ENCODE measurements at places on chromosomes 7 and 10. TPM values are rescaled to one million over a fixed set of nuclear protein-coding genes. Genes with fewer than 3 reads are reported as not detected.

C7orf57 gene
- under 0.01 TPM for total RNA-seq

LUC7L2 gene
- total RNA-seq: 31.5 TPM

C10orf90 gene
- not detected for total RNA-seq

OPN4 gene
- not detected for total RNA-seq

TMEM213 gene
- not detected for total RNA-seq

PRRT4 gene
- 0.32 TPM for total RNA-seq

ELN gene
- 0.30 TPM for total RNA-seq

LAMB4 gene
- 0.15 TPM for total RNA-seq

SMKR1 gene
- total RNA-seq: not detected

SPDYE9 gene
- total RNA-seq: not detected

DNTT gene
- total RNA-seq: not detected

PVRIG gene
- total RNA-seq: not detected

ZNF680 gene
- 11.1 TPM for total RNA-seq

PHKG1 gene
- total RNA-seq: not detected

HBP1 gene
- total RNA-seq: 112 TPM

ZNHIT1 gene
- 109 TPM for total RNA-seq

HOXA4 gene
- total RNA-seq: 0.30 TPM

NPFFR1 gene
- total RNA-seq: not detected

MSS51 gene
- 0.65 TPM for total RNA-seq

ASIC3 gene
- total RNA-seq: not detected

OR9A4 gene
- total RNA-seq: not detected

ZNF727 gene
- total RNA-seq: not detected

CYP3A5 gene
- total RNA-seq: not detected

MNX1 gene
- total RNA-seq: not detected

TDRD1 gene
- not detected for total RNA-seq

SPDYE2 gene
- total RNA-seq: not detected

POLR1F gene
- total RNA-seq: 28.6 TPM

CFAP69 gene
- 1.2 TPM for total RNA-seq

KLF14 gene
- 0.15 TPM for total RNA-seq

NEUROG3 gene
- total RNA-seq: not detected

GPR15LG gene
- total RNA-seq: not detected

FBXO24 gene
- total RNA-seq: 0.15 TPM

MMRN2 gene
- total RNA-seq: 377 TPM

ASB10 gene
- not detected for total RNA-seq

BICC1 gene
- total RNA-seq: 1.3 TPM

PTPRZ1 gene
- total RNA-seq: not detected

AUTS2 gene
- 0.30 TPM for total RNA-seq

SFR1 gene
- 16.4 TPM for total RNA-seq

BHLHA15 gene
- 1.1 TPM for total RNA-seq

RASSF4 gene
- 4.5 TPM for total RNA-seq

OR6V1 gene
- total RNA-seq: not detected

SCART1 gene
- 0.76 TPM for total RNA-seq

UPF2 gene
- total RNA-seq: 20.2 TPM

HUS1 gene
- 31.2 TPM for total RNA-seq

TMEM130 gene
- not detected for total RNA-seq

NME8 gene
- total RNA-seq: not detected

AASS gene
- total RNA-seq: 62.9 TPM

IMPDH1 gene
- 51.2 TPM for total RNA-seq

AKR1C8 gene
- total RNA-seq: not detected

GPR26 gene
- not detected for total RNA-seq

PAPSS2 gene
- 43.5 TPM for total RNA-seq

CRYGN gene
- not detected for total RNA-seq

OR2A42 gene
- not detected for total RNA-seq

FLNC gene
- total RNA-seq: 74.8 TPM

AIMP2 gene
- total RNA-seq: 72.6 TPM

CHN2 gene
- total RNA-seq: under 0.01 TPM

All from epithelial cell of umbilical artery (primary cell).